Central memory CD4-positive, alpha-beta T cell (primary cell): ENCODE measurements at places on chromosomes 7 and 10.

DNA sequence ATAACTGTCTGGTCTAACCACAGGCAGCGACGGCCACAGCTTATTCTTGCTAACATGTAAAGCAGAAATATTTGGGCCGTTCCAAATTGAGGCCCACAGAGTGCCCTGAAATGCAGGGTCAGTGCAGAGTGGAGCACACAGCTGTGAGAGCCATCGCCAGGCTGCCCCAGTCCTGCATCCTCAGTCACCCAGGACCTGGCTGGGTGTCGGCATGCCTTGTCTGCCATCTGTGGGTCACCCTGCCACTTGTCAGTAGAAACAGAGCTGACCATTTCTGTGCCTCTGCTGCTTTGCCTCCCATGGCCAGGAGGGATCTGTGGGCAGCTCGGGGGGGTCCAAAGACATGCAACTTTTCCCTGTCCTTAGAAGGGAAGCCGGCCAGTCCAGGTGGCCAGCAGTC is 57.3 kb upstream of the BTBD16 start:
- no peak for DNase-seq

DNA sequence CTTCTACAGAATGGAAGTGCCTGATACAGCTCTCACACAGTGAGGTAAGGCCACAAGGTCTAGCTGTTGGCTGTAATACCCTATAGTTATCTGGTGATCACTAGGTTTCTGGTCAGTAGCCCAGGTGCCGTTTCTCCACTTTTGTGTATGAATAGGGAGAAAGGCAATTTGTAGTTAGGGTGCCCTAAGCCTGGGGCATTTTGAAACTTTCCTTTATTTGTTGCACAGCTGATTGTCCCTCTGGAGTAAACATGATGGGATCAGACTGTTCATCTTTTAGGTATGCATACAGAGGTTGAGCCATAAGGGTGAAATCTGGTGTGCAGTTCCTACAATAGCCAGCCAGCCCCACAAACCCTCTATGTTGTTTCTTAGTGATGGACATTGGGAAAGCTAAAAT is 112.4 kb downstream of the ANKRD26 start:
- no peak for DNase-seq

- no peak for DNase-seq
Measured at GRCh38 chr7:11332865-11333228, 359.2 kb downstream of the PHF14 start.

GRCh38 chr7:128863433-128863989 is 855 bp downstream of the ATP6V1F start:
- DNase-seq: peak; percentile 40

GRCh38 chr10:3976171-3976570 is 191.2 kb upstream of the KLF6 start:
- DNase-seq: no peak

- no peak for DNase-seq
Measured at GRCh38 chr7:7738177-7738576, 19.8 kb upstream of the RPA3 start.

GRCh38 chr10:3025026-3025683 is 42.2 kb upstream of the PFKP start:
- no peak for DNase-seq

DNA sequence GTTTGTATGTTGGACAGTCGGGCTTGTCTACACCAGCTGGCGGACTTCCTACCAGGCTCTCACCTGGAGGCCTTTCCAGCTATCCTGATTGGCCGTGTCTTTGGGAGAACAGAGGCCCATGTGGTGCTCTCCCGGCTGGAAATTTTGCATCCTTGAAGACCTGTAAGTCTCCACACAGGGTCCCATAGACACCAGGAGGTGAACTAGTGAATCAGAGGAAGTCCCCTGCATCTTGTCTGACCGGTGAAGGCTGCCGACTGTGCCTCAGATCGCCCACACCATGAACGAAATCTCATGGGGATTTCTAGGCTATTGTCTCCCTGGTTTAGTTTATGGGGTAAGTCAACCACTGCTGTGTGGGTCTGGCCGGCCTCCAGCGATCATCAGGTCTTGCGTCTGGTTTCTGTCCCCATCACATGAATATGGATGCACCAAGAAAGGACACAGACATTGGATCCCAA is 108.4 kb upstream of the LYZL2 start:
- DNase-seq: no peak

- no peak for DNase-seq
Measured at GRCh38 chr10:6497620-6498019, 82.5 kb downstream of the PRKCQ start.

- no peak for DNase-seq
Measured at GRCh38 chr10:14180911-14181566, 149.7 kb downstream of the FRMD4A start.

GRCh38 chr10:11672836-11673235 is 61.4 kb upstream of the USP6NL start:
- no peak for DNase-seq

GRCh38 chr7:116173051-116174028 is 37.0 kb upstream of the TES start:
- peak; percentile 51 for DNase-seq

GRCh38 chr7:42686594-42687156 is 225.2 kb downstream of the C7orf25 start:
- DNase-seq: no peak

GRCh38 chr7:28808796-28809533 is 149.2 kb downstream of the TRIL start:
- no peak for DNase-seq

DNA sequence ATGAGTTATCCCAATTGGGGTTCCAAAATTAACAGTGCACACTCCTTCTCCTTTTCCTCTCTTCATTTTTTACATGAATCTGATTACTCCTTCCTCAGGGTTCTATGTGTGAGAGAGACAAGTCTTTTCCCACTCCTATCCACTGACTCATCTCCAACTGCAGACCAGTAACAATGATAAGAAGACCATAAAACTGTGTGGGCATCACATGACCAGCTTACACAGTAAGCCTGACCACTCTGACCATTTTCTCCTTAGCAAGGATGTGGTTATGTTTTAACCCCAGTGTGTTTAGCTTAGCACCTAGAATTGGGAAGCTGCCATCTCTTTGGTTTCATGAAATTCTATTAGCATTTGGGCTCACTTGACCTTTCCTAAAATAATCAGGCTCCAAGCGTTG is 145.0 kb upstream of the CALCR start:
- DNase-seq: no peak

GRCh38 chr7:141234335-141235105 is 160.7 kb downstream of the TMEM178B start:
- no peak for DNase-seq

- DNase-seq: no peak
Measured at GRCh38 chr10:129850316-129850715, 113.8 kb downstream of the EBF3 start.

- DNase-seq: no peak
Measured at GRCh38 chr7:24899161-24899560, 80.8 kb downstream of the OSBPL3 start.

GRCh38 chr7:7438851-7439250 is 96.8 kb downstream of the COL28A1 start:
- no peak for DNase-seq

GRCh38 chr7:66732439-66732838 is 8.1 kb upstream of the RABGEF1 start:
- no peak for DNase-seq

GRCh38 chr7:37504801-37505200 is 56.1 kb upstream of the ELMO1 start:
- no peak for DNase-seq

DNA sequence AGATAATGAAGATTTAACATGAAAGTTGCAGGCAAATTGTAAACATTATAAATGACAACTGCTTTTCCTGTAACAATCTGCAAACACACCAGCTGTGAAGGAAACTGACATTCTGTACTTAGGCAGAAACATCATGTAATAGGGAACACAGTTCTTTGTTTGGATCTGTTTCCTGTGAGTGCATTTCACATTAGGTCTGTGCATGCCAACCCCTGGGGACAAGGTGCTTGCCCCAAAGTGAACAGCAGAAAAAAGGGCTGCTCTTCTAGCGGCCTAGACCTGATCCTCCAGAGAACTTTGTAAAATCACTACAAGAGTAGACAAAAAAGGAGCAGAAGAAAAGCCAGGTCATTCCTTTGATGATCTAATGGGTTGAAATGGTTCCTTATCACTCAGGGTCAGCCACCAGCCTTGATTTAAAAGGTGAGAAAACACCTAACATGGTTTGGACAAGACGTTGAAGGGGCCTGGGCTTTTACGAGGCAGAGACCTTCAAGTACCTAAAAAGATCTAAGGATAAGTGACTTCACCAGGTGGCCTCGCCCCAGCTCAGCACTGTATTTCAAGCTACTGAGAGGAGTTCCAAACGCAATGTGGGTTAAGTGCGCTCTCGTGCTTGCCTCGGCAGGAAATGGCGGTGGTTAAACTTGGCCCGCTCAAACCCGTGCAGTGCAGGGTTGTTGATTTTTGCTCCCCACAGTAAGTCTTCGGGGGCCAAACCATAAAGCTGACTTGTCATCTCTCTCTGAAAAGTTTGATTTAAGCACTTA is 249.7 kb downstream of the CREB5 start:
- DNase-seq: no peak

DNA sequence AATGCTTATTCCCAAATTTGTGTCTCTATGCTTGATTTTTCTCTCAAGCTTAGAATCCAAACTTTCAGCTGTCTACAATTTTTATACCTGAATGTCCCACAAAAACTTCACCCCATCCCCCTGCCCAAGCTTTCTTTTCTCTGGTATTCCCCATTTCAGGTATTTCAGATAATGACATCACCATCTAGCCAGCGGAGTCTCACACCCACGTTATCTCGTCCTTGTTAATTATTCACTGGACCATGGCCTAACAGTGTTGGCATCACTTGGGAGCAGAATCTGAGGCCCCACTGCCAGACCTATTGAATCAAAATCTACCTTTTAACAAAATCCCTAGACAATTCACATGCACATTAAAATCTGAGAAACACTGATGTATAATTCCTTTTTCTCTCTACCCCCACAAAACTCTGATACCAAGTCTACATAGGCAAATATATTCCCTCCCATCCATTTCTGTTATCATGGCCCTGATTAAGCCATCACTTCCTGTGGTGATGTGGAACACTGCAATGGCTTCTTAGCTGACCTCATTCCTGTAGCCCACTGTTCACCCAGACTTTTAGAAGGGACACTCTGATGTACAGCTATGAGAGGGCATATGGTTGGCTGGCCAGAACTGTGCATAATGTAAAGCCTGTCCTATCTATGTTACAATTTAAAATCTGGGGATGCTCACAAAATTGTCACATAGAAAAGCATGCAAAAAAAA is 31.4 kb downstream of the ZNF438 start:
- no peak for DNase-seq

GRCh38 chr7:42012786-42013360 is 224.1 kb downstream of the GLI3 start:
- no peak for DNase-seq

- DNase-seq: no peak
Measured at GRCh38 chr10:43069579-43069978, 7.3 kb upstream of the RET start.

GRCh38 chr10:22444219-22444788 is 99.0 kb downstream of the SPAG6 start:
- no peak for DNase-seq

GRCh38 chr7:135224027-135224426 is 9.6 kb upstream of the STRA8 start:
- no peak for DNase-seq

GRCh38 chr7:99098824-99099498 is 44.9 kb downstream of the SMURF1 start:
- no peak for DNase-seq

DNA sequence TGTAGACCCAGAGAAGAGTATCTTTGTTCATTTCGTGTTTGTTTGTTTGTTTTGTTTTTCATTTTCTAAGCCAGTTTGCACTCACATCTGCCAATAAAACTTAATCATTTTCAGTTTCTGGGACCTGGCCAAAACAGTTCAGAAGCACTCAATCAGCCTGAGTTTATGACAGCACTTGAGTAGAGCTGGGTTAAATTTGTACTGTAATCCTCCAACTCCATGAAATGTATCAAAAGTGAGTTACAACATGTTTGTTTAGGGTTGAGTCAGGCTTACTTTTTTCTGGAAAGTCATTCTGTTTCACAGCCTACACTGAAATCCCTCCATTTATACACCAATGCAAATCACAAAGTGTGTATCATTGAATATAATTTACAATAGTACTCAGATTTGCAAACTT is 91.9 kb downstream of the ZWINT start:
- no peak for DNase-seq

DNA sequence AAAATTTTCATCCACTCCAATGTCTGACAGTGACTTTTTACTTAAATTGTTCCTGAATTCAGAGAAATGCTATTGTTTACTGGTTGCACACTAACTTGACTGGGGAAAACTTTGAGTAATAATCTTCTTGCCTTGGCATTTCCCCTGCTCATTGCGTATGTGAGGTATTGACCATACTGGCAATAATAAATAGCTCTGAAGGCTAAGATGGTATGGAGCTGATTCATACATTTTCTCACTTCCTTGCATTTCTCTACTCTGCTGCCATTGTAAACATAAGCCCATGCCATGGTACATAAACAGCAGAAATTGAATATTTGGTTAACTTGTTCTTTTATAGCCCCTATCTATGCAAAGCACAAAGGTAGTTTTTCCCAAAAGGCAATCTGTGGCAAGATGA is 290.0 kb downstream of the RNLS start:
- no peak for DNase-seq

DNA sequence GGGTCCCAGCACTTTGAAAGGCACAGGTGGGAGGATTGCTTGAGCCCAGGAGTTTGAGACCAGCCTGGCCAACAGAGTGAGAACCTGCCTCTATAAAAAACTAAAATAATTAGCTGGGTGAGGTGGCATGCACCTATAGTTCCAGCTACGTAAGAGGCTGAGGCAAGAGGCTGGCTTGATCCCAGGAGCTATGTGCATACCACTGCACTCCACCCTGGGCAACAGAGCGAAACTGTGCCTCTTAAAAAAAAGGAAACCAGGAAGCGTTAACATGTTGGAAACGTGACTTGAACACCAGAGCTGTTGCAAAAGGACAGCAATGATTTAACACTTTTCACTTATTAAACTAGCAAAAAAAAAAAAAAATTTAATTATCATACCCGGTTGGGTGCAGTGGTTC is 12.6 kb downstream of the BAZ1B start:
- DNase-seq: no peak

DNA sequence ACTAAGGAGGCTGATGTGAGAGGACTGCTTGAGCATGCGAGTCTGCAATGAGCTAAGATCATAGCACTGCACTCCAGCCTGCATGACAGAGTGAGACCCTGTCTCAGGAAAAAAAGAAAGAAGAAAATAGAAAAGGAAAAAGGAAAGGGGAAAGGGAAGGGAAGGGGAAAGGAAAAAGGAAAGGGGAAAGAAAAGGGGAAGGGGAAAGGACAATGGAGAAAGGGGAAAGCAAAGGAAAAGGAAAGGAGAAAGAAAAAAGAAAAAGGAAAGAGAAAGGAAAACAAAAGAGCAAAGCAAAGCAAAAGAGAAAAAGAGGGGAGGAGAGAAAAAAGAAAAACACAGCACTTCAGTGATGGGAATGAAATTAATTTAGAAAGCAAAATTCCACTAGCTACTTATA is 179.3 kb downstream of the SRPK2 start:
- DNase-seq: no peak
